ENCODE measurements at places on chromosomes 3 and 15.

- DNase-seq, result no peak
These were observed 759.4 kb downstream of the ROBO2 start for GRCh38 chr3:77799278-77799677.

GRCh38 chr3:82939491-82940097, 1178.1 kb upstream of the GBE1 start:
- DNase-seq, result no peak

- peak; percentile 43 for DNase-seq
These were observed 8.0 kb upstream of the ANKRD28 start for GRCh38 chr3:15805756-15806266.

DNA sequence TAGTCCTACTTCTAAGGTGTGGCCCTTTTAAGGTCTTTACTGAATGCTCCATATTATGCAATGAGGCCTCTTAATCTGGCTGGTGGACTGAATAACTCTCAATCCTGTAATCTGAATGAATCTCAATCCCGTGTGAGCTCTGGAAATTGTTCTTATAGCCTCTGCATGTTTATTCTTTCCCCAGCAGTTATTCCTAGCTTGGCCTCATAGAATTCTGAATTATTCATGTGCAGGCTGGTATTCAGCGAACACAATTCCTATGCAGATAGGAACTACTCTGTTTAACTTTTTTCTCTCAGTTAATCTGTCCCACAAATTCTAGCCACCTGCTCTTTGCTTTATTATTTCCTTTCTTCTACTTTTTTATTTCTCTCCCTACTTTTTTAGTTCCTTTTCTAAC, 44.3 kb upstream of the XRN1 start:
- no peak for DNase-seq

GRCh38 chr3:61530355-61530754, 31.0 kb upstream of the PTPRG start:
- no peak for DNase-seq

DNA sequence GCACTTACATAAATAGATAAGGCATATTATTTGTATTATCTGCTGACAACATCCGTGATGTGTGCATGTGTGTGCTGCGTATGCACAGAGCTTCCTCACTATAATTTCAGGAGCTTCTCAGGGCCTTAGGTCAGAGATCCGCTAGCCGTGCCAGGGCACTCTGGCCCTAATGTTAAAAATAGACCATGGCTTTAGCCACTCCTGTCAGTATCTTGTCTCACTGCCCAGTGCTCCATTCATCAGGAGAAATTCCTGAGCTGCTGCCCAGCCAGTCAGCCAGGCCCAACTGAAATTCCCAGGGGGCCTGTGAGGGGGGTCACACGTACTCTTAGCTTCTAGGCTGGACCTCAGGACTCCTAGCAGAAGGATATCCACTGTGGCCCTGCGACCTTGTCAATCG, 70.0 kb upstream of the ABHD2 start:
- no peak for DNase-seq

- no peak for DNase-seq
These were observed at the start of gene REC114 for GRCh38 chr15:73442968-73443367. Gene REC114, plus strand, starts transcription at chr15:73443164. Its CDS starts 22 bp downstream, at chr15:73443186.

DNA sequence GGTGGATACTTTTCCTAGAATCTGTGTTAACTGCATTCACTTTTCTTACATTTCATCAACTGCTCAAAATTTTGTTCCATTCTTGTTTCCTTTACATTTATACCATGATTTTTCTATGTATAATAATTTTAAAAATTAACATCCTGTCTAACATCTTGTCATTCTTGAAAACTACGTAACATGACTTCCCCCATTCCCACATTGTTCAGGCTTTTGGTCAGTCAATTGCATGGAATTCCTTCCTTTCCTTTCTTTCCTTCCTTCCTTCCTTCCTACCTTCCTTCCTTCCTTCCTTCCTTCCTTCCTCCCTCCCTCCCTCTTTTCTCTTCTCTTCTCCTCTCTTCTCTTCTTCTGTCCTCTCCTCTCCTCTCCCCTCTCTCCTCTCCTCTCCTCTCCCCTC, 220.7 kb upstream of the TP63 start:
- DNase-seq, result no peak

DNA sequence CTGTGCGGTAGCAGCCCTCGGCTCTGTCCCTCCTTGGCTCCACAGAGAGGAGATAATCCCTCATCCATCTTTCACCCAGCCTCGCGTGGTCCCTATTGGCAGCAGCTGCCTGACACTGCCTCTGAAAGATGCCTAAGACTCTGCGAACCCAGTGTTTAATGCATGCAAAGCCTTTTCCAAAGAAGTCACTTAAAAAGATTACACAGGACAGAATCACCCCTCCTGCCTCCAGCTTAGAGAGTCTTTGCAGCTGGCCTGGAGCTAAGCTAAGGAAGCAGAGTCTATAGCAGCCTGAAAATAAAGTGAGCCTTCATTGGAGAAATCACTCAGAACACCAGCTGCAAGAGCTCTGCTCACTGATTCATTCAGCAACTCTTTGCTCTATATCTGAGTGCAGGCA, 247.2 kb downstream of the SHQ1 start:
- DNase-seq, result no peak

DNA sequence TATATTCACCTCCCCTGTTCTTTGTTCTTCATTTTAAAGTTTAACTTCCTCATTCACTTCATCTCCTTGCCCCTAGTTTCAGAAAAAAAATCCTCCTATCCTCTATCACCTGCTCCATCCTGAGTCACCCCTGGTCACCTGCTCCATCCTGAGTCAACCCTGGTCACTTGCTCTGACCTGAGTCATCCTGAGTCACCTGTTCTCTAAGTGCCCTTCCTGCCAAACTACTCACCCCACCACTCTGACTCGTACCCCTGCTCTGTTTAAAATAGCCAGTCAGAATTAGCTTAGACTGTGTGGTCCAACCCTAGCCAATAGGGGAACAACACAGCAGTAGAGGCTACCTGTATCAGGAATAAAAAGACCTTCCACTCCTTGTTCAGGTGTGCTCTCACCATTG, 716.9 kb downstream of the ZBBX start:
- no peak for DNase-seq

DNA sequence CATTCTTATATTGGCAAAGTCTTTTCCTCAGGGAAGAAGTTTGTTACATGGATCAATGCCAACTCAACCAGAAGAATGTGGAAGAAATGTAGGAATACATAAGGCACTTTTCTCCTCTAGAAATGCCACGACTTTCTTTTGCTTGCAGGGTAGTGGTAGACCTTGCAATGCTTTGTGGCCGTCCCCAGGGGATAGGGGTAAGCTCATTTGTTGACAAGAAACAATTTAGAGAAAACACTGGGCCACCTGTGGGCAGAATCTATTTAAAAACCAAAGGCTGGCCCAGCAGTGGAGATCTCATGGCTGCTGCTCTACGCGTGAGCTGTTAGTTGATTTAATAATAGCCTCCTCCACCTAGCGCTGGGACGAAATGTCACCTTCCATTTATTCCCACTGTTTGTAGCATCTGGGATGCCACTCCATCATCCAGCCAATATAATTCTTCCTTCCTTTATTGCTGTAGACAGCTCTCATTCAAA, 64.6 kb upstream of the PFN2 start:
- no peak for DNase-seq

GRCh38 chr15:60583194-60583593, 104.3 kb upstream of the ICE2 start:
- DNase-seq, result no peak

- no peak for DNase-seq
These were observed 4.3 kb upstream of the AP3B2 start for GRCh38 chr15:82714016-82714415.

- no peak for DNase-seq
These were observed 29.1 kb downstream of the CRYGS start for GRCh38 chr3:186515125-186515524.
